ENCODE measurements at places on chromosomes 3 and 15.

- no peak for DNase-seq
Observed at GRCh38 chr15:85007741-85008397, 26.2 kb downstream of the PDE8A start.

- no peak for DNase-seq
Observed at GRCh38 chr3:150314248-150315004, 93.7 kb upstream of the TSC22D2 start.

GRCh38 chr15:99135194-99135593 lies 30.3 kb downstream of the SYNM start:
- DNase-seq: no peak

- DNase-seq: no peak
Observed at GRCh38 chr3:157914882-157915281, 191.3 kb downstream of the SHOX2 start.

- DNase-seq: no peak
Observed at GRCh38 chr15:70643783-70644125, 119.6 kb downstream of the UACA start.

GRCh38 chr3:45169125-45169904 lies 23.1 kb upstream of the CDCP1 start:
- no peak for DNase-seq

- no peak for DNase-seq
Observed at GRCh38 chr3:119191800-119192199, 18.4 kb downstream of the UPK1B start.

GRCh38 chr15:45048794-45049631 lies 26.0 kb downstream of the SORD start:
- DNase-seq: no peak

GRCh38 chr3:139532976-139533375 lies 6.6 kb downstream of the RBP1 start:
- DNase-seq: no peak

DNA sequence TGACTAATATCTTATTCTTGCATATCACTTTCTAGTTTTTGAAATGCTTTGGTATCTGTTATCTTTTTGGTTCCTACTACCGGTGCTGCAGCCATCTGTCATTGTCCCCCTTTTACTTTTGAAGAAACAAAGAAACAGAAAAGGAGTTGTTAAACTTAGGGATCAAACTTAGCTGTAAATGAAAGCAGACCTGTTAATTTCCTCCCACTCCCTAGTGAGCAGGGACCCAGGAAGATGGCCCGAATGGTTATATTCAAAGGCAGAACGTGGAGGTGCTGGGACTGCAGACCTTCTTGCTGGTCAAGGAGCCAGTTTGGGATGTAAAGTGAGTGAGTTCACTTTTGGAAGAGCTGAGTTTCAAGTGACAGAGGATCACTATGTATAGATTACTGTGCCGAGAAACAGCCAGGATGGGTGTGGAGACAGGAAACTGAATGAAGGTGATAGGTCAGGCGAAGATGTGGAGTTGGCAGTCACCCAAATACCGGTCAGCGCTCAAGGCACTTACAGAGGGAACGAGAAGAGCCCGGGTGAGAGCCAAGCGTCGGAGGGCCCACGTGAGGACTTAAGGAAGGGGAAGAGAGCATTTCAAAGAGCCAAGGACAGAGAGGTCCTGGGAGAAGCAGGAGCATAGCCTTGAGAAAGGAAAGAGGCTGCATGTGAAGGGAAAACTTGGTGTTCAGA lies 20.1 kb downstream of the KBTBD8 start:
- DNase-seq: no peak

DNA sequence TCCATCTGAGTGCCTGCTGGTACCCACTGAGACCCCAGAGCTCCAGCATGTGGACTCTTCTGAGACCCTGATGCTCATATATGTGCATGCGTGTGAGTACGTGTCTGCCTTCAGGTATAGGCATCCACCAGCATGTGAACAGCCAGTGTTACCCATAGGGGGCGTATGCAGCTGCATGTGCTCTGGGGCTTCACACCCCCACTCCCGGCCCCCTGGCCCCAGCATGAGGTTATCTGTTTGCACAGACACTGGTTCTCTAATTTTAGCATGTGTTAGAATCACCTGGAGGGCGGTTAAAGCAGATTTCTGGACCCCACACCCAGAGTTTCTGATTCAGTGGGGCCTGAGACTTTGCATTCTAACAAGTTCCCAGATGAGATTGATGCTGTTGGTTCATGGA lies 824 bp upstream of the CILP start:
- DNase-seq: peak; percentile 33

GRCh38 chr15:89112341-89112971 lies 24.2 kb downstream of the ABHD2 start:
- DNase-seq: no peak

GRCh38 chr15:76961268-76962011 lies 29.9 kb downstream of the RCN2 start:
- DNase-seq: no peak

DNA sequence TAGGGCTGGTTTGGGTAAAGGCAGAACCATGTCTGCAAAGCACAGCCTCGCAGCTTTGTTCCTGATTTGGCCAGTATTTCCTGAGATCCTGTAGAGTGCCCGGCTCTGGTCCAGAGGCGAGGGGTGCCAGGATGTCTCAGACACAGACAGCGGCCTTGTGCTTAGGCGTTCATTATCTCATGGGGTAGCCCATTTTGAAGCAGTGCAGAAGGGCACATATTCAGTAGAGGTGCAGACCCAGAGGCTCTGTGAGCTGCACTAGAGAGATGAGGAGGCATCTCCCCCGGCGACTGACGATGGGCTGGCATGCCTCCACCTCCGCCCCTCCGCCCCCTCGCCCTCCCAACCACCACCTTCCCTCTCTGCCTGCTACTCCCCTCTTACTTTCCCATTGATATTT lies 170.3 kb downstream of the CHDH start:
- DNase-seq: no peak

DNA sequence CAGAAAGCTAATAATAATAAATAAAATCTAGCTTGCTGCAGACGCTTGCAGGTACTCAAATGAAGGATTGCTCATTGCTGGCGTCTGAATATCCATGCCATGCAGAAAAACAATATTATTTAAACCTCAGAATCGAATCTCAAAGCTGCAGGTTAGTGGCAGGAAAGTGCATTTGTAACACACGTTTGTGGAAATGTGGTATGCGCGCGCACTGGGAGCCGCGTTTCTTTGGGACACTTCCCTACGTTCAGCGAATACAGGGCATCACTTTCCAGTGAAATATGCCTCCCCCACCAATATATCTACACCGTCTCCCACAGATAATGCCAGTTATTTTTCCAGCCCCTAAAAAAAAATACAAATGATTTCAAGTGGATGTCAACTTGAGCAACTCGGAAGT lies 37.1 kb downstream of the ZIC4 start:
- no peak for DNase-seq

DNA sequence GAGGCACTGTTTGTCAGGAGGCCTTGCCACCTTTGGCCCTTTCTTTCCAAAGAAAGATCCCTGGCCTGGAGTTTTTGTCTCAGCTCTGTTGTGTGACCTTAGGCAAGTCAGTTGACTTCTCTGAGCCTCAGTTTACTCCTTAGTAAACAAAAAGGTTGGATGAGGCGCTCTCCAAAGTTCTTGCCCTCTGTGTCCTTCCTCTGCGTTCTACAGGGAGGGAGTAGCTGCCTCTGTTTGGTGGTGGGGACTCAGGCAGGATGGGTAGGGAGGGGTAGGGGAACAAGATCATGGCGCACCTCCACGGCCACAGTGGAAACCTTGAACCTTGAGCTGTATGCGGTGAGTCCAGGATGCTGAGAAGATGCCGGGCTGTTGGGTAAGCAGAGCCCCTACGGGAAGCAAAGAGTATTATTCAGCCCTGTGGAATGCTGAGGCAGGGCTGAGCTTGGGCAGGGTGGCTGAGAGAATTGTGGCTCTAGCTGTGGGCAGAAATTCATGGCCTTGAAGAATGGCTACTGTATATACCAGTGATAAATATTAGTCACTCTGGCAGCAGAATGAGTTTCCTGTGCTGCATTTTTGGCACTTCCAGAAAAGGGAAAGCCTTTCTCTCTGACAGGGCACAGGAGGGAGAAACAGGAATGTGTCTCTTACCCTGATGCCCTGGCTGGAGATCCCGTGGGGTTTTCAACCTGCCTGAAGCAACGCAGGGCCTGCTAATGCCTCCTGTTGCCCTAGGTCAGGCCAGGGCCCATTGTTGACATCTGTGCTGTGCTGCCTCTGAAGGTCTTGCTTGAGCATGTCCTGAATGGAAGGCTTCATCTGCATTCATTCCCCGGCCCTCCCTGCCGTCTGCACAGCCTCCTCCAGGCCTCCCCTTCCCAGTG lies 39.9 kb downstream of the SMAD3 start:
- DNase-seq: no peak

- DNase-seq: no peak
Observed at GRCh38 chr3:150022381-150023238, 51.9 kb upstream of the PFN2 start.

DNA sequence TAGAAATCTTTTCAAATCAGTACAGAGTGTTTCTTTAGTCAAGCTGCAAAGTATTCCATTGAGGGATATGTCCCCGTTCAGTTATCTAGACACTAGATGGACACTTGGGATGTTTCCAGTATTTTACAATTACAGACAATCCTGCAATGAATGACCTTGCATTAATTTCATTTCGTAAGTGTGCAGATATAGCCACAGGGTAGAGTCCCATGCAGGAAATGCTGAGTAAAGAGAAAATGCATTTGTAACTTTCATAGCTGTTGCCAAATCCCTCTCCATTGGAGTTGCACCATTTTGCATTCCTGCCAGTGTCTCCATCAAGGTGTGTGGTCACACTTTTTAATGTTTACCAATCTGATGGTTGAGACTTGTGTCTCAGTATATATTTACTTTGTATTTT lies 92.5 kb downstream of the LIPC start:
- DNase-seq: no peak

GRCh38 chr3:134646086-134646485 lies 4.7 kb downstream of the KY start:
- no peak for DNase-seq

- peak; percentile 97 for DNase-seq
Observed at GRCh38 chr3:119463171-119464169, at the start of gene TMEM39A. Gene TMEM39A (minus strand): TSS chr3:119463615. CDS start chr3:119462074, 1,541 bp downstream.

DNA sequence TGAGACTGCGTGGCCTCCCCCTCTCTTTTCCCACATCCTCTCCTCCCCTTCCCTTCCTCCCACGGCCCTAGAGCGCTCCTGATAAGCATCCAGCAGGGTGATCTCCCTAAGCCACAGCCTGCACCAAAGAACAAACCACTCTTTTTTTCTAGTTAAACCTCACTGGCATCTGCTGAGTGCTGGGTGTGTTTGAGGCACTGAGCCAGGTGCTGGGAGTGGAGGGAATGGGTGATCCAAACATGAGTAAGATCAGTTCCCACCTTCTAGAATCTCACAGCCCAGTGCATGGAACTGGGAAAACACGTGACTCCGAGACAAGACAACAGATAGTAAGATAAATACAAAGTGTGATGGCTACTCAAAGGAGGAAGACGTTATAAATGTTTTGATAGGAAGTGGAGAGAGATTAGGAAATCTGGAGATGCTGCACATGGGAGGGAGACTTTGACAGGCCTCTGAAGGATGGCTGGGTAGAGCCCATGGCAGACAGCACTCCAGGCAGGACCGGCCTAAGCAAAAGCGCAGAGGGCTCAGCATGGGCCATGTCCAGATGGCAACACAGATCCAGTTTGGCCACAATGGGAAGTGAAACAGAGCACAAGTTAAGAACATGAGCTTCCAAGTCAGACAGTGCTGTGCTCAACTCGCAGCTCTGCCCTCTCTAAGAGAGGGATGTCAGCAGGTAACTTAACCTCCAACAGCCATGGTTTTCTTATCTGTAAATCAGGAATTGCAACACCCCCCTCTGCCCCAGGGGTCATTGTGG lies 55.6 kb downstream of the CCR3 start:
- no peak for DNase-seq

- no peak for DNase-seq
Observed at GRCh38 chr3:170565495-170565894, 20.4 kb downstream of the SLC7A14 start.

- no peak for DNase-seq
Observed at GRCh38 chr3:22007368-22007767, 256.4 kb upstream of the ZNF385D start.

GRCh38 chr15:70259028-70259424 lies 161.3 kb upstream of the TLE3 start:
- DNase-seq: peak; percentile 24
